Right hindlimb (tissue), 1 donor: ENCODE measurements at places on chromosomes 5 and 9.

GRCh38 chr9:125909459-125909858, 162.3 kb downstream of the PBX3 start:
- no peak for DNase-seq

DNA sequence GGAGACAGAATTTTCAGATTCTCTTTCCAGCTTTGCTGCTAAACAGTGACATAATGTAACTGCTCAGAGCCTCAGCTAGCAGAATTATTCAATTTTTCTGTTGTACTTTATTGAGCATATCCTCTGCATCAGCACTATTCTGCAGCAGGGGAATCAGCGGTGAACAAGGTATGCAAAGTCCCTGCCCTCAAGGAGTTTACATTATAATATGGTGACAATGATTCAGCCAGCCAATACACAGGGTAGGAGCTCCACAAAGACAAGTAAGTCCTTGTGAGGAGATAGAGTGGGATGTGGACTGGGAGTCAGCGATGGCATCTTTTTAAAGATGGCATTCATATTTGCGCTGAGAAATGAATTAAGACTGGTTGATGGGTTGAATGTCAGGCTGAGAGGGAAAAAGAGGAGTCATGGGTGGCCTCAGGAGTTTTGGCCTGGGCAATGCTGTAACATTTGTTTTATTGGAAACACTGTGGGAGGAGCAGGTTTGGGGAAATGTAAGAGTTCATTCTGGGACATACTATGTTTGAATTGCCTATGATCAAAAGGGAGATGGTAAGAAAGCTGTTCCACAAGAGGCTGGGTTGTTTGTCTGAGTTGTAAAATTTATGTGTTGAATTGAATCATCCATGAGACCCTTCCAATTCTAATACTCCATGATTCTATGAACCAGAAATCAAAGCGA, 194.5 kb downstream of the PLK2 start:
- no peak for DNase-seq

DNA sequence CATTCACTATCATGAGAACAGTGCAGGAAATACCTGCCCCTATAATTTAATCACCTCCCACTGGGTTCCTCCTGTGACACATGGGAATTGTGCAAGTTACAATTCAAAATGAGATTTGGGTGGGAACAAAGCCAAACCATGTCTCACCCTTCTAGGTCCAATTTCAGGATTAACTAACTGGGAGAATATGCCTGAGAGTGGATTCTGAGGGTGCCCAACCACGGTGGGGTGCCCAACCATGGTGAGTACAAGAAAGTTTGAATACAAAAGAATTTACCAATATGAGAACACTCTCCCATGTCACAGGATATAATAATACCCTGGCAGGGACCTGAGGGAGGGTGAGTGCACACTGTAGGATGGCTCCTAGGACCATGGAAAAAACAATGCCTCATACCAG, 17.2 kb upstream of the GDA start:
- no peak for DNase-seq

- DNase-seq = no peak
Observed at GRCh38 chr5:148825716-148826052, 727 bp upstream of the ADRB2 start.

DNA sequence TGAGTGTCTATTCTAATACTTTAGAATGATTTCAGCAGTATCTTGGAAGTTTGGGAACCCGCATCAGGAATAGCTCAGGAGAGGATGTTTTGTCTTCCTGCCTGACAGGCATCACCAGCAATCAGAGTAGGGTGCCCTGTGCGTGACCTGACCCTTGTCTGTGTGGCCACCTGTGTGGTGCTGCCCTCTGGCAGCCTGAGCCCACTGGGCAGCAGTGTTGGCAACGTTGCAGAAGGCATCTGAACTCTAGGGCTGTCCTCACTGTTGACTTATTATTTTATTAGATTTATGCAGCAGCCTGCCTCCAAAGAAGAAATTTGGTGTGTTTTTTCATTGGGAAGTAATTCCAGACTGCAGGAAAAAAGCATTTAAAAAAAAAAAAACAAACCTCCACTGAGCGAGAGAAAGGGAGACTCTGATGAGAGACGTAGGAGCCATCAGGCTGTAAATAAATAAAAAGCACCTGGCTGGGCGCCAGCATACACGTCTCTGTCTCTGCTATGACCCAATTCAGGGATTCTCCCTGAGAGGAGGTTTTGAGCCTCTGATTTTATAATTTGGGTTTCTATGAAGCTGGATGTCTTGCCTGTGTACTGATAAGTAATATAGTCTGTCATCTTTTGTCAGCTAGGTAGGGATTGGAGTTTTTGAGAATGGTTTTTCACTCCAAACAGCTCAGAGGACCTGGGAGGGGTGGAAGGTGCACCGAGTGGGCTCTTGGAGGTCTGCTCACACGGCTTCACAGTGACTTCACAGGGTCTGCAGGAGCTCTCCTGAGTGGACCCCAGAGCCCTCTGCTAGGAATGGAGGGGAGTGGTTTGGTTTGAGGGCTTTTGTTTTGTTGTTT, 49.0 kb downstream of the FAM78A start:
- DNase-seq = no peak
